ENCODE measurements at places on chromosomes 4 and X.

DNA sequence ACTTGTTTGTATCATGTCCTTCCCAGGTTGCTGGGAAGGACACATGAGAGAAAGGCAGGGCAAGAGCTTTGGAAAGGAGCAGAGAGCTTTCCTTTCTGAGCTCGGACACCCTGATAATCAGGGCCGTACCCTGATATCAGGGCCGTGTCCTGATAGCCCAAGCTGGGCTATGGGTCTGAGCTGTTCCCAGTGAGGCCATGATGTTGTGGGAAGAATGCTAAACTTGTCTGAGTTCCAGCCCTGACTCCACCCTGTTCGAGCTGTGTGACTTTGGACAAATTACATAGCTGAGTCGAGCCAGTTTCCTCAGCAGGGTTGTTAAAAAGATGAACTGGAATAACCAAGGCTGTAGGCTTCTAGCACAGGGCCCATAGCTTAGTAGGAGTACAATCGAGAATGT lies 3.3 kb upstream of the CXCR3 start:
- DNase-seq = no peak

DNA sequence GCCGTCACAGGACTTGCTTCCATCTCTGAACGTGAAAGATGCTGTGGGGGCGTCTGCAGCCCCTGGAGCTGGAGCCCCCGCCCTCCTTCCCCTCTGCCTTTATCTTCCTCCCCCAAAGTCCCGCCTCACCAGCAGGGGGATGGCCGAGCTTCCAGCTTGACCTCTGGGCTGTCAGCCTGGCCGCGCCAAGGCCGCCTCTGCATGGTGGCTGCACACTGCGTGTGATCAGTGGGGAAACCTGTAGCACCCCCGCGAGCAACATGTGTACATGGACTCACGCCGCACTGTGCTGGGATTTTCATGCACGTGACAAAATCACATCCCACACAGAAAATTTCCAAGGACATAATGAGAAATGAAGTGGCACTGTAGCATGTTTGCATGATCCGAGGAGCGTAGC lies 26.5 kb upstream of the PSAPL1 start:
- DNase-seq = no peak

GRCh38 chr4:150952167-150952845 lies 62.8 kb downstream of the LRBA start:
- DNase-seq = no peak

DNA sequence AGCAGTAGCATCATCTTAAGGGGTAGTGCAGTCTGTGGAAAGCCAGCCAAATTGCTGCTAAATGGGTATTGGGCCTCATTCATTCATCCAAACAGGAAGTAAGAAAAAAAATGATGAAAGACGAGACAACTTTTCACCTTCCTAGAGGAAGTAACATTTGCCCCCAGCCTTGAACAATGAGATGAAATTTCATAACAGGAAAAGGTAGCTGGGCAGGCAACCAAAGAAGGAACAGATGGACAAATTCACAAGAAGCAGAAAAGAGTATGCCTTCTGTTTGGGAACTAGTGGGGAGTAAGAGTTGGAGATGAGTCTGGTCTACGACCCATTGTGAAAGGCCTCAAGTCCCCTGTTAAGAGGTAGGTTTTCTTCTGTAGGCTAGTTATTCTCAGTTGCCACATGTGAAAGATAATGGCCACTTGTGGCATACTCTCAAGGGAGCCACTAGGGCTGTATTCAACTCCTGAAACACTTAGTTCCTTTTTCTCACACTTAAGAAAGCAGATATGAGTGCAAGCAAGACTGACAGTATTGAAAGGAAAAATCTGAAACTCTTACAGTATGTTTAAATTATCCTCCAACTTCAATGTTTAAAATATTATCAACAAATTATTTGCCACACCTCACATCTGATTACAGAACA lies 190.4 kb downstream of the AR start:
- DNase-seq = no peak

- DNase-seq = no peak
These were observed 211.4 kb downstream of the GASK1B start for GRCh38 chr4:157961229-157961990.

DNA sequence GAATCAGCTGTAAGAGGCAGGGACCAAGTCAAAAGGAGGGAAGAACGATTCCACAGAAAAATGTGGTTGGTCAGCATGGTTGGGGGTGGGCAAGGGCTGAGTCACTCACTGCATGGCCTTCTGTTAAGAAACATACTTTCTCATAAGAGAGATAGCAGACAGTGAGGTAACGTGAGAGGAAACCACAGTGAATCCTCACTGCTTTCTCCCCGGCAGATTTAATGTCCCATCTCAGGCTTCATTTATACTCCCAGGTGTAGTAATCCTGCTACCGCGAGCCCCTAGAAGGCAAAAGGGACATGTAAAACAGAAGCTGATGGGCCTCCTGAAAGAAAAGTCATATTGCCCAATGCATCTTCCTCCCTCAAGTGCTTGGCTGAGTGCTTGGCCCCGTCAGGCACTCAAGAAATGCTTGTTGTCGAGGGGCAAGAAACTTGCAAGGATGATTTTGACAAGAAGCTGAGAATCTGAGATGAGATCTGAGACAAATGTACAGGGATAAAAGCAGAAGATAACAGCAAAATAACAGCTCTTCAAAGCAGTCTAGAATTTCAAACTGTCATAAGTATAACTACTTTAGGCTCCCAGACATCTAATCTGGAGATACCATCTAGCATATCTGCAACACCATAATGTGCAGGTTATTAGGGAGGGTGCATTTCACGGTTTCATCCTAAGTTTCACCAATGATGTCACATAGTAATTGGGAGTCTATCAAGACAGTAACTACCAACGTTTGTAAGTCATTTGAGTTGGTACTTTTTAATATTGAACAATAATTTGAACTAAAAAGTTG lies 40.2 kb downstream of the SH3KBP1 start:
- no peak for DNase-seq

Measured in cerebellum (tissue), 4 donors.